ENCODE measurements at places on chromosomes 2 and 18. TPM values are rescaled to one million over a fixed set of nuclear protein-coding genes. Genes with fewer than 3 reads are reported as not detected.

The UGT1A5 gene
- not detected for total RNA-seq

DNA sequence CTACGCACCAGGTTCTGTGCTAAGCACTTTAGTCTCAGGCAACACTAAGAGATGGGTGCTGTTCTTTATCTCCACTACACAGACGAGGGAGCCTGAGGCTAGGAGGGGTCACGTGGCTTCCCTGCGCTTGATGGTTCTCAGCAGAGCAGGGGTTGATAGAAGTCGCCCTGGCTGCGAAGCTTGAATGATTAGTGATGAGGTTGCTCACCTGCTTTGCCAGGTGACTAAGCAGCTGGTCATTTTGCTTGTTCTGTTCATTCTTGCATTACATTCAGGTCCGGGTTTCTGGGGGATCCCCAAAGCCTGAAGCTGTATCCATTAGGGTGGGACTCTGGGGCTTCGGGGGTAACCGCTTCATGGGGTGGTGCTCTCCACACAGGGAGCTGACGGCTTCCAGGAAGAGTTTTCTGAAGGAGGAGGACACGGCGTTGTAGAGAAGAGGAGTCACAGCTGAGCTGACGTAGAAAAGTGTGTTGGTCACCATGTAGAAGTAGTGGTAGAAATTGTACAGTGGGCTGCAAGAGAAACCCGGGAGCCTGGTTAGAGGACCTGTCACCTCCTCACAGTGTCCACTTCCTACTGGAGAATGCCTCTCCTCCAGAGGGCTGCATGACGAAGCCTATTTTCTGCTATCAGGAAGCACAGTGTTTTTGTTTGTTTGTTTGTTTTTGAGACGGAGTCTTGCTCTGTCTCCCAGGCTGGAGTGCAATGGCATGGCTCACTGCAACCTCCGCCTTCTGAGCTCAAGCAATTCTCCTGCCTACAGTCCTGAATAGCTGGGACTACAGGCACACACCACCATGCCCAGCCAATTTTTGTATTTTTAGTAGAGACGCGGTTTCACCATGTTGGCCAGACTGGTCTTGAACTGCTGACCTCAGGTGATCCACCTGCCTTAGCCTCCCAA, 11.5 kb downstream of the NTSR2 start:
- no peaks in the 10 kb centered on the region for H3K4me1 ChIP-seq
- no peaks in the 10 kb centered on the region for H3K36me3 ChIP-seq
- H3K27ac ChIP-seq: no peak overlapping the region
- no peaks in the 10 kb centered on the region for H3K27me3 ChIP-seq
- DNase-seq: peak; percentile 49
- no peak overlapping the region for H3K4me3 ChIP-seq

DNA sequence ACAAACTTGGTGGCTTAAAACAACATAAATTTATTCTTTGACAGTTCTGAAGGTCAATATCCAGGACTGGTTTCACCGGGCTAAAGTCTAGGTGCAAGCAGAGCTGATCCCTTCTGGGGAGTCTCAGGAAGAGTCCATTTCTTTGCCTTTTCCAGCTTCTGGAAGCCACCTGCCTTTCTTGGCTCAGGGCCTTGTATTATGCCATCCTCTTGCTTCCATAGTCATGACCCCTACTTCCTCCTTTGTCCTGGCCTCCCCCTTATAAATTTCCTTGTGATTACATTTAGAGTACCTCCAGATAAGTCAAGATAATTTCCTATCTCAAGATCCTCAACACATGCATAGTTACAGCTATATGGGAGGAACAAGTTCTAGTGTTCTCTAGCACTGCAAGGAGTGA, 1089.5 kb downstream of the LRP1B start:
- H3K4me3 ChIP-seq: no peak overlapping the region
- no peaks in the 10 kb centered on the region for H3K4me1 ChIP-seq
- no peaks in the 10 kb centered on the region for H3K36me3 ChIP-seq
- no peak for DNase-seq
- H3K27me3 ChIP-seq: no peaks in the 10 kb centered on the region

GRCh38 chr2:240991378-240992263, 6.8 kb upstream of the SNED1 start:
- peak; percentile 96 for DNase-seq
- no peak overlapping the region for H3K4me3 ChIP-seq
- peaks cover 5% of the 10 kb centered on the region for H3K27me3 ChIP-seq
- H3K27ac ChIP-seq: peak overlapping the region; percentile 68
- no peaks in the 10 kb centered on the region for H3K36me3 ChIP-seq
- H3K4me1 ChIP-seq: peaks cover 17% of the 10 kb centered on the region
